Panc1 (cell line): ENCODE measurements at places on chromosomes 16 and 17. TPM values are rescaled to one million over a fixed set of nuclear protein-coding genes. Genes with fewer than 3 reads are reported as not detected.

DNA sequence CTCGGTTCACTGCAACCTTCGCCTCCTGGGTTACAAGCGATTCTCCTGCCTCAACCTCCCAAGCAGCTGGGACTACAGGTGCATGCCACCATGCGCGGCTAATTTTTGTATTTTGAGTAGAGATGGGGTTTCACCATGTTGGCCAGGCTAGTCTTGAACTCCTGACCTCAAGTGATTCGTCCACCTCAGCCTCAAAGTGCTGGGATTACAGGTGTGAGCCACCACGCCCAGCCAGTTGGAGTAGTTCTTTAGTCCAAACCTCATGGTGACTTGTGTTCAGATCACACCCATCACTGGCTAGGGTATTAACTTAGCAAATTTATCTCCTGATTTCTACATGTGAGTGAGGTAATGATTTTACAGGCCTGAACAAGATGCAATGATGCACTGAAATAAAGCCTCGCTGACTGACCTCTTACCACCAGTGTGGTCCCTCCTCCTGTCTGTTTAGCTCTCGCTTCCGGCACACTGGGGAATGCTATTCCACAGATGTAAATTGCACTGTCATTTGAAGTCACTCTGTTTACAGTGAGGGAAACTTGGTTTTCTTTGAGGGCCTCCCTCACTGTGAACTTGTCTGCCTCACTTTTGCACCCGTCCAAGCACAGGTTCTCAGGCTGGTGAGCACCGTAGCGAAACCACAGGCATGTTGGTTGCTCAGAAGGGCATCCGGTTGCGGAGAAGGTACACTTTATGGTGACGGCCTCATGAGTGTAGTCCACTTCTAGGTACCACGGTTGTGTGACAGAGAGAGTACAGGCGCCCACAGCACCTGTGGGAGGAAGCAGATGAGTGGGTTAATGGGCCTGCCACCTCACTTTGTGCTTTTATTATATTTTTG lies 5.5 kb downstream of the IGSF6 start:
- DNase-seq = no peak

GRCh38 chr17:15453782-15454181 lies 13.6 kb downstream of the CDRT4 start:
- DNase-seq = no peak

KRTAP9-8 gene
- total RNA-seq = not detected

GRCh38 chr17:41773731-41774193 lies 12.7 kb downstream of the JUP start:
- no peak for DNase-seq

GRCh38 chr16:51053775-51054174 lies 97.3 kb downstream of the SALL1 start:
- no peak for DNase-seq

GRCh38 chr17:78125138-78125913 lies 3.2 kb downstream of the TMC6 start:
- DNase-seq = no peak

DNA sequence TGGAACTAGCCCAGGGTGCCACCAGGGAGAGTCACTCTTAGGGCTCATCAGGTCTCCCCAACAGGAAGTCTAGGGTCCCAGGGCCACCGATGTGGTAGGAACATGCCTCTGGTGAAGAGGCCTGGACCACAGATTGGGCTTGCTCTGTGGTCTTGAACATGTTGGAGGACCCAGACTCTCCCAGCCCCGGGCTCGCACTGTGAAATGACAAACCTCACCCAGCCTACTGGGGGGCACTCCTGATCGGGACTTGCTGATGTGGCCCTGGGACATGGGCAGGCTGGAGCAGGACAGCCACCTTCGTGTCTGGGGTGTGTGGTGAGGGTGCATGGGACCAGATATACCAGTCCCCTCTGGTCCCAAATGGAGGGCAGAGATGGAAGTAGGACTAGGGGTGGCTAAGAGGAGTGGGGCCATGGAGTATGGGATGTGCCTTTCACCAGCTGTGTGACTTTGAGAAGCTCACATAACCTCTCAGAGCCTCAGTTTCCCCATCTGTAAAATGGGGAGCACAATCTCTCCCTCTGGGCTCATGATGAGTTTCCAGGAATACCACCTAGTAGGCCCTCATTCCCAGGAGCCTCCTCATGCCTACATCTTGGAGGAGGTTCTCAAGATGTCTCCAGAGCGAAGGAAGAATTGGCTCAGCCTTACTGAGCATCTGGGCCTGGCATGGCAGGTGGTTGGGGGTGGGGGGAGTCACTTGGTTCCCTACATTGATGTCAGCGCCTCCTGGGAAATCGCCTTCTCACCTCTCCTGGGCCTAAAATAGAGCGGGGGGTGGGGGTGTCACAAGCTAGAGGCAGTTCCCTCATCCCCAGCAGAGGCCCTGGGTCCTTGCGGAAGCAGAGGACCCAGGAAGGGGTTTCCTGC lies 1.5 kb upstream of the ADAM11 start:
- DNase-seq = no peak

- no peak for DNase-seq
Observed at GRCh38 chr16:13708347-13709120, 211.4 kb upstream of the ERCC4 start.

DNA sequence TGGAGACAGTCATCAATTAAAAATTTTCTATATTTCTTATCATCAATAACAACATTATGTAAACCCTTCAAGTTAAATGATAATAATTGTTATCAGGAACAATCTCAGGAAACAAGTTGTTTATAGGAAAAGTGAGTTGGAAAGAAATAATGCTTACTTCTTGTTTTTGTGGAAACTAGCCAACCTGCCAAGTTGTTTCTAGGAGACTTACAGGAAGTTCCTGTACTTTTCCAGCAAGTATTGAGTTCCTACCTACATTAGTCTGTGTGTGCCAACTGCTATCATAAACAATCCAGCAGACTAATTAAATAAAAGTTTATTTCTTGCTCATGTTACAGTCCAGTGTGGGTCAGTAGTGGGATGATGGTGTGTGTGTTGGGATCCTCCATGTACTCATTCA lies 1.6 kb upstream of the CCL14 start:
- no peak for DNase-seq

DNA sequence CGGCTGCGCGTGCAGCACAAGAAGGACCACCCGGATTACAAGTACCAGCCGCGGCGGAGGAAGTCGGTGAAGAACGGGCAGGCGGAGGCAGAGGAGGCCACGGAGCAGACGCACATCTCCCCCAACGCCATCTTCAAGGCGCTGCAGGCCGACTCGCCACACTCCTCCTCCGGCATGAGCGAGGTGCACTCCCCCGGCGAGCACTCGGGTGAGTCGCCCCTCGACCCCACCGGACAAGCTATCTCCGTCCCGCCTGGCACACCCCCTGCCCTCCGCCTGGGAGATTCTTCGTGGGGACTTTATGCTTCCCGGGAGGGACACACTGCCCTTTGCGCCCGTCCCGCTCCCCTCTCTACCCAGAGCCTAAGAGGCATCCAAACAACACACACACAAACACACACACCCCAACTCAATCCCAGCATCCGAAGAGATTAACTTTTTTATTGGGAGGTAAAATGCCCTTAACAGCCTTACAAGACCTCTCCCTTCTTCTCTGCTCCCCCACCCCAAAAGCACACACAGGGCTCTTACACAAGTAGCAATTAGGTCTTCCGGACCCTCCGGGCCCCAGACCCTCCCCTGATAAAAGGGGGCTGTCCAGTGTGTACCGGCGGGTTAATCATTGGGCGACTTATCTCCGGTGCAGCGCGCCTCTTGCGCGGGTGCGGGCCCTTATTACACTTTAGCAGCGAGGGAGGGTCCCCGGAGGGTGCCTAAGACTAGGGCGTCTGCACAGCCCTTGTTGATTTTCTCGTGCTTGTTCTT lies 2.1 kb downstream of the SOX9 start:
- no peak for DNase-seq

KRT27 gene
- not detected for total RNA-seq

MYO18A gene
- total RNA-seq = 108 TPM

TTYH2 gene
- 8.3 TPM for total RNA-seq

GRCh38 chr16:58518083-58518979 lies 3.0 kb downstream of the SETD6 start:
- no peak for DNase-seq

DNA sequence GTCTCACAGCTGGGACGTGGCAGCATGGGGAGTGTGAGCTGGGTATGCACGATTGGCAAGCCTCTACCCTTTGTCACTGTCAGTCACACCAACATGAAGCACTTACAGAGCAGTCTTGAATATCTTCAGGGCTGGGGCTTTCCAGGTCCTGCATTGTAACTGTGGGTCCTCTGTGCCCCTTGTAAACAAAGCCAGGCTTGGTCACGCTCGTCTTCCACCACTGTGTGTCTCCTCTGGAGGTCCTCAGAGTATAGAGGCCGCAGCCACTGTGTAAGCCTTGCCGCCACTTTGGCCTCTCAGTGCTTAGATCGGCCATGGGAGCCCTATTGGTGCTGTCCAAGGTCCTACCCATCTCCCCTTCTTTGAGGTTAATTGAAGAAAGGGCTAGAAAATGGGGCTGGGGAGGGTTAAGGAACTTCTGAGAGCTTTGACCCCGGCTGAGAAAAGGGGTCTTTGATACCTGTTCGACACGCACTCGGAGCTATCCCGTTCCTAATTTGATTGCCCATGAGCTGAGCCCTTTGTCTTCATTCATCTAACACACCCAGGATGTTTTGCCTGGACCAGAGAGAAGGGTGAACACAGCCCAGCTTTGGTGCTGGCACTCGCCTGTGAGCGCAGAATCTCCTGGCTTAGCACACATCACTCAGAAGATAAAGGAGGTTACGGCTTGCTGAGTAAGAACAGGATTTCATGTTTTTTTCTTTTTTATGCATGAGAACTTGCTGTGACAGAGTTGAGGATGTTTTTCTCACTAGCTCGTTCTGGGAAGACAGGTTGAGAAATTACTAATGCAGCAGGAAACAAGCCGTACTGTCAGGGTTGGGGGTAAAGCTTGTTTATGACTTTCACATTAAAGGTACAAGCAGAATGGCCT lies 267.9 kb downstream of the CPPED1 start:
- no peak for DNase-seq

TSC2 gene
- total RNA-seq = 115 TPM

CLEC19A gene
- total RNA-seq = not detected

MLKL gene
- total RNA-seq = 4.8 TPM

ARL5C gene
- total RNA-seq = not detected

KRTAP4-9 gene
- not detected for total RNA-seq

SNRNP25 gene
- 83.5 TPM for total RNA-seq

DNA sequence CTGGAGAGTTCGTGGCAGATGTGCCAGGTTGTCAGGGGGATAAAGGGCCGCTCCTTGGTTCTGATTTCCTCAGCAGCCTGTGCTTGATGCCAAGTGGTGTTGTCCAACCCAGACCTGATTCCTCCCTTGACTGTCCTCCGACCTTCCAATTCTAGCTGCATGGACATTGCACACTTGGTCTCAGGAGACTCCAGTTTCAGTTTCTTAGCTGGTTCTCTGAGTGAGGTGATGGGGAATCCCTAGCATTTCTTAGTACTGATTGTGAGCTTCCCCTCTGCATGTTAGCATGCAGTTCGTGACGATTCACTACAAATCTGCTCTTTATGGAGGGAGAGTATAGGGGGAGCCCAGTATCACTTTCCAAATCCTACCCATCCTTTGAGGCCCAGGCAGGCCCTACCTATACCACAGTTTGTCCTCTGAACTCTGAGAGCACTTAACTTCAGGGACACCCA lies 12.4 kb upstream of the CCR7 start:
- DNase-seq = no peak

DNA sequence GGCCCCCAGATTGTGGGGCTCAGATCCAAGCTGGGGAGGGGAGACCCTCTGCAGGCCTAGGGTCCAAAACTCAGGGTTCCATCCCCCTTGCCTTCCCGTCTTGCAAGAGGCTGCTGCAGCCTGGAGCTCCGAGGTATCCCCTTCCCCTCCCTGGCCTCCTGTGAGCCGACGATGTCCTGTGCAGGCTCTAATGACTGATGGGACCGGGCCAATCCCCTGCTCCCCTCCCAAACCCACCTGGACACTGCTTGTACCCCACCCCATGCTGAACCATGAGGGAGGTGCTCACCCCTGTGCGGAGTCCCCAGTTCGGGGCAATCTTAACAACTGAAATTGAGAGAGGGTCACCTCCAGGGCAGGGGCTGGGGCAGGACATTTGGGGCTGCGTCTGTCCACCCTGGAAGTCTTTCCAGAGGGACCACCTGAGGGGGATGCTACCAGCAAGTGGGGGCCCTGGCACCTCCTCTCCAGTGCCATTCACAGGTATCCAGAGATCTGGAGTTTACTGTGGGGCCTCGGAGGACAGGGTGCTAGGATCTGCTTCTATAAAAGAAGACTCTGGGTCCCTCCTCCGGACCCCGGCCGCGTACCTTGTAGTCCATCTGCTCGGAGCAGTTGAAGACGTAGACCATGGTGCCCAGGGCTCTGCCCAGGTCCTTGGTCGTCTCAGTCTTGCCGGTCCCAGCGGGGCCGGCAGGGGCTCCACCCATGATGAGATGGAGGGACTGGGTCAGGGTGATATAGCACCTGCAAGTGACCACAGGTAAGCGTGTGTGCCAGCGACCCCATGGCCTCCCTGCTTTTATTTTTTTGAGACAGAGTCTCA lies 77.3 kb downstream of the DNAH17 start:
- no peak for DNase-seq

PKMYT1 gene
- 105 TPM for total RNA-seq

GRCh38 chr17:17626151-17626805 lies 34.8 kb upstream of the PEMT start:
- no peak for DNase-seq

DNA sequence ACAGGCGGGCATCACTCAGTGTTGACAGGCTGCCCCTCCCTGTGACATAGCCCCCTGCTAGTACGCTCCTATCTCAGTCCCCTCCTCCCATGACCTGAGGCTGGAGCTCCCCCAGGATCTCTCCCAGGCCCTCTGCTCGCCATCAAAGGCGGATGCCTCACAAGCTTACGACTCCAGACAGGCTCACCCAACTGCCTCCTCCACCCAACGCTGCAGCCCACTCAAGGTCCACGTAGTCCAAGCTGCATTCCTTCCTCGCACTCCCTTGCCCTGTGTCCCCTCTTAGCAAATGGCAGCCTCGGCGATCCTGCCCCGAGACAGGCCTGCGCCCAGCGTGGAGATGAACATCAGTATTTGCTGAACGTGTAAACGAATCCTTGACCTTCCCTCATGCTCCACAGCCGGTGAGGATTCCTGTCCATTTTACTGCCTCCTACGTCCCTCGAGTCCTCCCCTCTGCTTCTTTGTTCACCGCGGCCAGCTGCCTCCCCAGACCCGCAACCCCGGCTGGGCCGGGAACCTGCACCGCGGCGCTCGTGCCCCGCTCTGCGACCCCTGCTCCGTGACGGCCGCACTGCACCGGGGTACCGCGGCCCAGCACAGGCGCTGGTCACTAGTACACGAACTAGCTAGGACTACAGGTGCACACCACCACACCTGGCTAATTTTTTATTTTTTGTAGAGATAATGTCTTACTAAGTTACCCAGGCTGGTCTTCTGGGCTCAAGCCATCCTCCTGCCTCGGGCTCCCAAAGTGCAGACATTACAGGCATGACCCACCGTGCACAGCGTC lies 838 bp upstream of the TMEM97 start:
- DNase-seq = no peak

- no peak for DNase-seq
Observed at GRCh38 chr16:23496821-23497542, 13.3 kb downstream of the GGA2 start.

DNA sequence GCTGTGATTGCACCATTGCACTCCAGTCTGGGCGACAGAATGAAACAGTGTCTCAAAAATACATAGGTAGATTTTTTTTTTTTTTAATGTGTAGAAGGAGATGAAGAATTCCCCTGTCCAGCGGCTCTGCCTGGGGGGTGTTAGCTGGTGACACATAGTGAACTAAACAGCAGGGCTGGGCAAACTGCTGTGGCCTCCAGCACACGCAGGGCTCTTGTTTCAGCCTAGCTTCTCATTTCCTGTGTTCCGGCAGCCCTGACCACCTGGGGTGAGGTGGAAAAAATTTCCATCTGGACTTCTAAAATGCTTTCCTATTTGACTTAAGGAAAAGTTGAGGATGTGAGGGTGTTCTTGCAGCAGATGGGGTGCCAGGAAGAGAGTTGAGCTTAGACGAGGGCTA lies 33.3 kb upstream of the RGS9 start:
- DNase-seq = no peak
